Omental fat pad (tissue), 4 donors: ENCODE measurements at places on chromosomes 2 and 18. TPM values are rescaled to one million over a fixed set of nuclear protein-coding genes. Genes with fewer than 3 reads are reported as not detected.

DNA sequence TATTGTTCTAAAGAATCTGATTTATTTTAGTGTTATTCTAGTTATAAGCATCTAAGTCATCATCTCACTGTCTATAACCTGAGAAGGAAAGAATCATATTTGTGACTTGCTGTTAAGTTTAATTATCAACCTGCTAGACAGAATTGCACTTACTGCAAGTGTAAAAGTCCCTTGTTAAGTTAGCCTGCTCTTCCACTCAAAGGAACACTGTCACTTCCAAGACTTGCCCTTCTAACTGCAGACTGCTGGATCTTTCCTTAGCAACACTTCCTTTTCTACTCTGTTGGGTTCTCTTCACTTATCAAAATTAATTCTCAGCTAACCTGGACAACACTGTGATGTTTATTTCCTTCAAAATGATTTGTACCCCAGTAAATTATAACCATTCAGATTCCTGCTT is 323.2 kb upstream of the TFPI start:
- no peak for DNase-seq

- no peak for DNase-seq
Measured at GRCh38 chr2:7011356-7012083, 94.3 kb downstream of the RNF144A start.

DNA sequence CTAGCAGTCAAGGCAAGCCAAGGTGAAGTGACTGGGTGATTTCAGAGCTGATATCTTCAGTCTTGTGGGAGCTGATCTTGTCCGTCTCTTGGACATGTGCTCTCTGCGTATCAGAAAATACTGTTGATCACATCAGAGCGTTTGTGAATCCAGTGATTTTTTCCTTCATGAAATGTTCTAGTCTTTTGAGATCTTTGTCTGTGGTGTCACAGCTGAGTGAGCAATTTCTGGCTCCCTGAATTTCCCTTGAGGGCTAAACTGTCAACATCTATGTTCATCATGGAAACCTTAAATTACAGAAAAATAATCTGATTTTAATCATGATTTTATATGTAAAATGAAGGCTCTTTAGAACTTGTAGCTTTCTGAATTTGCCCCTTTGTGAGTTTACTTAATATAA is 432.0 kb downstream of the CCDC85A start:
- DNase-seq: no peak

GRCh38 chr2:45591073-45591472 is 20.0 kb downstream of the SRBD1 start:
- no peak for DNase-seq

DNA sequence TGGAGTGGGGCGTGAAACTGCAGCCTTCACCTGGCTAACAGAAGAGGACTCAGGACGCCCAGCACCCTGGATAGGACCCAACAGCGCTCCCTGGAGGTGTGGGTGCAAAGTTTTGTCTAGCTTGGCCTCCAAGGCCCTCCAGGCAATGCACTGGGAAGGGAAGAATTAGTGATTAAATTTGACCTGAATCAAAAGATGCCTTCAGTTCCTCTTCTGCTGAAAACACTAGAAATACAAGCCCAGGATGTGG is 779 bp upstream of the TRIB2 start:
- no peak for DNase-seq

COLEC12 gene
- total RNA-seq: 50.5 TPM

SLC9A4 gene
- total RNA-seq: not detected

DNA sequence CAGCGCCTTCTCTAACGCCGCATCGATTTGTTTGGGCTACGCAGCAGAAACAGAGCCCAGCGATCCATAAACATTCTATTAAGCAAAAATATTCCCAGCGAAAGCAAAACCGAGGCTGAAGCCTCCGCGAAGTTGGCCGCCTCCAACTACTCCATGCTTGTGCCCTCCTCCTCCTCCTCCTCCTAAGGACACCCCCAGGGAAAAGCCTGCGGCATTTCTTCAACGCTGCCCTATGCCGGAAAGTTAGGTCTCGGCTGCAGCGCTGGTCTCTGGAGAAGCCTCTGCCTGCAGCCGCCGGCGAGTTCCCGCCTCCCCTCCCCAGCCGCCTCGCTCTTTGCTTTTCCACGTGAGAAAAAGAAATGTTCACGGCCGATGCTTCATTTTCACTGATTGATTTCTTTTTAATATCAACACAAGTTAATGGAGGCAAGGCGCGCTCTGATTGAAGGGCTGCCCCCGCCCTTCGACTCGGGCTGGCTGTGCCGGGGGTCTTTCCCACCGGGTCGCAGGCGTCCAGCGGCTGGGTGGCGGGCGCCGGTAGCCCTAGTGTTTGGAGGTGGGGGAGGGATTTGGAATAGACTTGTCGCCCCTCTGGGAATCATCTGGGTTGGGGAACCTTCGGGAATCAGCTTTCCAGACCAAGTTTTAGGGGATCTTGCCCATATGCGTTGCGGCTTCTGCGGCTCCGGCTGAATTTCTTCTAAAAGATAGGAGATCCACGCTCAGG is 3.9 kb downstream of the NRP2 start:
- DNase-seq: no peak

DNA sequence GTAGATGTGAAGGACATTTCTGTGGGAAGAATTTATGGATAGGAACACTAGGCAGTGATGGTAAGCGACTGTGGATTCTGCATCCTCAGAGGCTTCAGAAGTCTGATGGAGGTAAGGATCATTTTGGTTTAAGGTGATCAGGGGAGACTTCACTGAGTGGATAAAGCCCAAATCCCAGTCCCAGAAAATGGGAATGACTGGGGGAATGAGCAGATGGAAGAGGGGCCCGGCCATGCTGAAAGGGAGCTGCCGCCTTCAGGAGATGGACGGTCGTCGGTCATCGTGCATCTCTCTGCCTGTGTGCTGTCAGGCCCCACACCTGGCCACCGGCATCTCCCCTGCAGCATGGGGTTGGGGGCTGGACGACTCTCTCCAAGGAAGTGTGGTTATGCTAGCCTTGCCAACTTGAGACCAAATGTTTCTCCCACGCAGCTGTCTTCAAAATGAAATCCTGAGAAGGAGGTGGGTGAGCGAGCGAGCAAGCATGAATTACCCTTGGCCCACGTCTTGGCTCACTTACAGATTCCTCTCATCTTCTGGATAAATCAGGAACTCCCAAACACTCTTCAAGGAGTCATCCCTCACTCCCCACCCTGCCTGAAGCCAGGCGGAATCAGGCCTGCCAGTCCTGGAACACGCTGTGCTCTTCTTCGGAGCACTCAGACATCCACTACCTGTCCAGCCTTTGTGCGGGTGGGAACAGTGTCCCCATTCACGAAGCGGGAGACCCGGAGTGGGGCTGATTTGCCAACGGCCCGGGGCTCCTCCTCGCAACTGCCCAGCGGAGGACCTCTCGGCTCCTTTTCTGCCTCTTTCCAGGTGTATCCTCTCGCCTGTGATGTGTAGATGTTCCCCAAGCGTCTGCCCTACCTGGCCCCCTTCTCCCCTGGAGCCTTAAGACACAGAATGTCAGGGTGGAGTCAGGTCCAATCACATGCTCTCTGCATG is 85.6 kb downstream of the PRKCE start:
- DNase-seq: no peak

DNA sequence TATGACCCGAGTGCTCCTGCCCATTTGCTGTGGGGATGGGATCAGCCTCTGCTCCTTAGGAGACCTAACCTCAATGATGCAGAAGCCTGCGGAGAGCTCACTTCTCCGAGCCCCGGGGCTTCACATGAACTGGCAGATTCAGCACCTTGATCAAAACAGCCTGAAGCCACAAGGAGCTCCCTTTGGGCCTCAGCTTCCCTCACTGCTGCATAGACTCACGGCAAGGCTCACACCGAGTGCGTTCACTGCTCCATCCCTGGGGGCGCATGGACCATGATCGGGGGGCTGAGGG is 33.0 kb downstream of the CRACDL start:
- no peak for DNase-seq

DNA sequence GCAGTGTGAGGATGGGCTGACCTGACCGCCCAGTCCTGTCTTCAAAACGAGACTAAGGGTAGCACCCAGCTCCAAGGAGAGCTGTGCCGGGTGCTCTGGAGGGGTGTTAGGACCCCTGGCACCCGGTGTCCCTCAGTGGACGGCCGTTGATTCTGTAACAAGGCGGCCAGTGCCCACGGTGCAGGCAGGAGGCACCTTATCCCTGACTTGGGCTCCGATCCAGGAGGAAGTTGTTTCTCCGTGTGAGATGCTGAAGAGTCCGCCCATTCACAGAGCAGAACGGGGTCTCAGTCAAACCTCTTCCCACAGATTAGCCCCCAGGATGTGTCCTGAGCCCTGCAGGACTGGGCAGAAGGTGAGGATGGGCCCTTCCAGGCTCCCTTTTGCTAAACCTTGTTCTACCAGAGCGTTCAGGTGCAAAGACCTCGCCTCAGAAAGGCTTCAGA is 123.0 kb downstream of the NFATC1 start:
- DNase-seq: no peak

ABCG5 gene
- not detected for total RNA-seq

PLCL1 gene
- total RNA-seq: 5.4 TPM

KCNE4 gene
- 1.9 TPM for total RNA-seq

ZNF2 gene
- 2.1 TPM for total RNA-seq

GRCh38 chr2:40395169-40396073 is 56.5 kb downstream of the SLC8A1 start:
- no peak for DNase-seq
